ENCODE measurements at places on chromosomes 3 and 15.

DNA sequence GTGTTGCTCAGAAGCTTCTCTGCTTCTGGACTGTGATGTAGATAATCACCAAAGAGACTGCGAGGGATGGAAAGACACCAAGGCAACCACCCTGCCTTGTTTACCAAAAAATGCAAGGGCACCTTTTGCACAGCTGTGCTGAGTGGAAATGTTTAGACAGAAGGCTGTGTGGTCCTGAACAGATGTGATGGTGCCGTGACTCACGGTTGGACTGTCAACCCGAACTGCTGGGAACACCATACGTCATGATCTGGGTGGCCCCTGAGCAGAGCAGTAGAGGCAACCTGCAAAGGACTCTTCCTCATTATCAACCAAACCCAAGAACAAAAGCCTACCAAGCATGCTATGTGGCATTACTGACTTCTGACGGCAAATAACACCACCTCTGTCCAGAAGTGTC lies 61.3 kb upstream of the LPP start:
- no peak for DNase-seq

GRCh38 chr3:52253314-52254304 lies 8.1 kb downstream of the PPM1M start:
- no peak for DNase-seq

- DNase-seq = no peak
Observed at GRCh38 chr3:111134302-111134701, 62.7 kb downstream of the NECTIN3 start.

- no peak for DNase-seq
Observed at GRCh38 chr3:111303760-111304159, 232.1 kb downstream of the NECTIN3 start.

- DNase-seq = no peak
Observed at GRCh38 chr15:38205526-38206272, 46.9 kb upstream of the SPRED1 start.

- DNase-seq = no peak
Observed at GRCh38 chr3:107249132-107249531, 128.1 kb upstream of the CCDC54 start.

- no peak for DNase-seq
Observed at GRCh38 chr3:134367869-134368750, 6.1 kb downstream of the AMOTL2 start.

DNA sequence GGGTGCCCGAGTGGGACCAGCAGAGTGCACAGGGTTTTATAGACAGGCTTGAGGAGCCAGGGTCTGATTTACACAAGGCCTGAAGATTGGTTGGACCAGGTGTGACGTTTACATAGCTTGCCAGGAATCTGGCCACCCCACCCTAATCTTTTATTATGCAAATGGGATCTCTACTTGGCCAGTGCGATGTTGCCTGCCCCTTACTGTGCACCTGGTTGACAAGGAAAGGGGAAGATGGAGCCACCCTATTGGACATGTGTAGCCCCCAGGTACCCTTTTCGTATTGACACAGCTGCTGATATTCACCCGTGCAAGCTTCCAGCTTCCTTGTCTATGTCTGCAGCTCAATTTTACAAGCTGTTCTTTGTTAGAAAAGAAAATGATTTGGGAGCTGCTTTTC lies 132.0 kb downstream of the ARNT2 start:
- no peak for DNase-seq

- no peak for DNase-seq
Observed at GRCh38 chr3:169804681-169805080, 8.0 kb upstream of the LRRIQ4 start.

- no peak for DNase-seq
Observed at GRCh38 chr3:2958551-2958950, 151.6 kb downstream of the IL5RA start.

DNA sequence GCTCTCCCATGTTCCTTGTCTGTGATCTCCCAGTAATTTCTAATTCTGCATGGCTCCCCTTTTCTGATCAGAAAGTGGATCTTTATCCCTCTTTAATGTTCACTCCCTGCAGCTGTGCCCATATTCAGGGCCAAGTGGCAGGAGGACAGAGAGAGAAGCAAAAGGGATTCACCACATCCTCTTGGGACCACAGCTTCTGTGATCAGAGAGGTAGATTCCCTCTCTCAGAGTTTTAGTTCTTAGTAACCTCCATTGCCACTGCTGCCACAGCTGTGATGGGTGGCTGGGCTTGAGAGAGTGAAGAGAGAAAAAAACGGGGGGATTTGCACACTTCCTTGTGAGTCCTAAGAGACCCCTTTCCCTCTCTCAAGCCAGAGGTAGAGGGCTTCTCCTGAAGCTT lies 49.2 kb downstream of the GLCE start:
- no peak for DNase-seq

- DNase-seq = no peak
Observed at GRCh38 chr15:71800835-71801745, 9.3 kb upstream of the NR2E3 start.

GRCh38 chr3:136332302-136332701 lies 82.2 kb downstream of the PCCB start:
- DNase-seq = no peak

All from bone marrow (tissue), 2 donors.